Kidney epithelial cell (primary cell): ENCODE measurements at places on chromosomes 16 and 17. TPM values are rescaled to one million over a fixed set of nuclear protein-coding genes. Genes with fewer than 3 reads are reported as not detected.

GRCh38 chr17:27518545-27519521 is 62.6 kb downstream of the KSR1 start:
- no peak for DNase-seq

DNA sequence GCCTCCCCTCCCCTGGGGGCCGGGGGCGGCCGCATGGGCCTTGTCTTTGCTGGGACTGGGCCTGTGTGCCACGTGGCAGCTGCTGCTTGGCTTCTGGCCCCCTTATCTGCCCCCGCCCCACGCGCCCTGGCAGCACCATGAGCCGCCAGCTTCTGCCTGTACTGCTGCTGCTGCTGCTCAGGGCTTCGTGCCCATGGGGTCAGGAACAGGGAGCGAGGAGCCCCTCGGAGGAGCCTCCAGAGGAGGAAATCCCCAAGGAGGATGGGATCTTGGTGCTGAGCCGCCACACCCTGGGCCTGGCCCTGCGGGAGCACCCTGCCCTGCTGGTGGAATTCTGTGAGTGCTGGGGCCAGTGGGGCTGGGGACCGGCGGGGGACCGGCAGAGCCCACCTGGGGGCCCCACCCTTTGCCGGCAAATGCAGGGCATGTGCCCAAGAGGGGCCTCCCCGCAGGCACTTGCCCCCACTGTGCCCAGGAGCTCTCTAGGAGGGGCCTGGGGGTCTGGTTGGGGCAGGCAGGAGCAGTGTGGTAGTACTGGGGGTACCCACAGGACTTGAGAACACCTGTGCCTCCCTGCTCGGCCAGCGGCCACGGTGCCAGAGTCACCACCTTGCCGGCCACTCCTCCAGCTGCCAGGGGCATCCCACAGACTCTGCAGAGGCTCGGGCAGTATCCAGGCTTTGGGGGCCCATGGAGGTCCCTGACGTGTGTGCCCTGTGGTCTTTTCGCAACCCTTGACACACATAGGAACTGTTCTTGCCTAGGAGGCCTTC is at the start of gene PDIA2:
Gene PDIA2 (plus strand): TSS at position 132 of the 773 bp plus-strand sequence. CDS start 6 bp downstream, at position 138.
- DNase-seq = no peak

DNA sequence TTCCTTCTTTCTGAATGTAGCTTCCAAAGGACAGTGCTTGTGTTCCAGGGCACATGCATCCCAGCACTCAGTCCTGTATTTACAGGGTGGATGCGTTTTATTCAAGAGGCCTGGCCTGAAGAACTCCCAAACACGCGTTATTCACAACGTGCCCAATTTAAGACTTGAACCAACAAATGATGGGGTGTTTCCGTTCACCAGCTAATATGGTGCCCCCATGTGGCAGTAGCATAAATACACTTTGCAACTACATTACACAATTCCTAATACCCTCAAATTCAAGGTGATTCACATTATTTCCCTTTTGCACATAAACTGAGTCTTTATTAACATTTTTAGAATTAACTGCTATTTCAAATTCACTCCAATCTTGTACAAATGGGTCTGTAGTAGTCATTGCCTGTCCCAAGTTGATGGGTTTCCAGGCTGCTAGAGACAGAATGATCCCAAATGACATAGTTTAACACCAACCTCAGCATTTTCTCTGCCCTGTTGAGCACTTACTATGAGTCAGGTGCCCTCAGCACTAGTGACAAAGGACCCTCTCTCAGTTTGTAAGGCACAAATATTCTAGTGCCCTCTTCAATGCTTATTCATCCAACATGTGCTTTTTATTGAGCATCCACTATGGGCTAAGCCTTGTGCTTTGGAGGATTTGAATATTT is 26.9 kb downstream of the HSD17B2 start:
- DNase-seq = no peak

DNA sequence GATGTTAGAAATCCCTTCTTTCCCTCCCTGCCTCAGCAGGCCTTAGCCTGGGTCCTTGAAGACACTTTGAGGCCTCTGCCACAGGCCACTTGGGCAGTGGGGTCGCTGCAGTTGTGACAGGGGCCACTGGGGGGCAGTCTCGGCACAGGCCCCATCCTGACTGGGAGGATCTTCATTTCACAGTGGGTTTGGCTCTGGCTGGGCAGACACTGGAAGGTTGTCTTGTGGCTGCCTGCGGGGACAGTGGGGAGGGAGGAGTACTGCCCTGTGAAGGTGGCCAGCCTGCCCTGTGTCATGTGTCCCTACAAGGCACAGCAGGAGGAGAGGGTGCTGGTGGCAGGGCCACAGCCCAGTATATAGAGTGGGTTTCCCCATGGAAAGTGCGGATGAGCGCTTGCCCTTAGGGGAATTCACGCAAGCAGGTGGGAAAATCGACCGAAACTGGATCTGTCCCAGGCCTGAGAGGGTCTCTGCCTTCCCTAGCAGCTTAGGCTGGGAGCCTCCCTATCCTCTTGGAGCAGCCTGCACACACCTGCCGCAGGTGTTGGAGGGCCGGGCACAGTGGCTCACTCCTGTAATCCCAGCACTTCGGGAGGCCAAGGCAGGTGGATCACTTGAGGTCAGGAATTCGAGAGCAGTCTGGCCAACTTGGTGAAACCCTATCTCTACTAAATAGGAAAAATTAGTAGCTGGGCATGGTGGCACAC is 28.8 kb downstream of the GINS2 start:
- no peak for DNase-seq

Gene ST6GALNAC1
- not detected in 2 replicates for total RNA-seq

GRCh38 chr16:31033709-31034492 is 543 bp downstream of the STX4 start:
- no peak for DNase-seq

DNA sequence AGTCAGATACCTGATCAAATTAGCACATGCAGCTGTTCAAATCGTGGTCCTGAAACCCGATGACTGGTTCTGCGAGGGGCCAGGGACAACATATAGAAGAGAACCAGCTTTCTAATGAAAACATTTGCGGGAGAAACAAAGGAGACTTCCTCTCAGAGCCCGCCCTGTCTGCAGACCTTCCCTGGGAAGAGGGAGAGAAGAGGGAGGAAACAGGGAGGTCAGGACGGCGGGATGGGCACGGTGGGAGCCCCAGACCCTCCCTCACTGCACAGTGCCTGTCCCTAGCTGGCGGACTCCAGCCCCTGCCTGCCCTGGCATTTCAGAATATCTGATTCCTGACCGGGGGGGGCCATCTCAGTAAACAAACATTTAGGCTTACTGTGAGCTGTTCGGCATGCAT is 317.3 kb downstream of the FOXL1 start:
- no peak for DNase-seq

- DNase-seq = no peak
These were observed 112.9 kb downstream of the ABCC1 start for GRCh38 chr16:16062023-16062937.

GRCh38 chr17:62713086-62713881 is 85.8 kb downstream of the MRC2 start:
- DNase-seq = no peak

Gene SOX15
- 1.8 and 3.4 TPM in 2 replicates for total RNA-seq

- no peak for DNase-seq
These were observed 2.3 kb downstream of the LRRC3C start for GRCh38 chr17:39929646-39930407.

DNA sequence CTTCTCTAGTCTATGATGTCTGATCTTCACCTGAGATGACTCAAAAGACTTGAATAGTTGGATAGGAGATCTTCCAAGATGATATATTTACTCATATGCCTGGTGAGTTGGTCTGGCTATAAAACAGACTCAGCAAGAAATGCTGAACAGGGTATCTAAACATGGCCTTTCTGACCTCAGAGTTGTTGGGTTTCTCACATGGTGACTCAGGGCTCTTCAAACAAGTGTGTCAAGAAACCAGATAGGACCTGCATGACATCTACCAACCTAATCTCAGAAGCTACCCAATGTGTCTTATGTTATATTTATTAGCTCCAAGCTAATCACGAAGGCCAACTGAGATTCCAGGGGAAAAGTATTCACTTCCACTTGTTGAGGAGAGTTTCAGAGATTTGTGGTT is 1477.3 kb downstream of the CDH8 start:
- no peak for DNase-seq

GRCh38 chr16:49330562-49331201 is 42.9 kb upstream of the C16orf78 start:
- DNase-seq = no peak

Gene ANKS4B
- not detected in 2 replicates for total RNA-seq

DNA sequence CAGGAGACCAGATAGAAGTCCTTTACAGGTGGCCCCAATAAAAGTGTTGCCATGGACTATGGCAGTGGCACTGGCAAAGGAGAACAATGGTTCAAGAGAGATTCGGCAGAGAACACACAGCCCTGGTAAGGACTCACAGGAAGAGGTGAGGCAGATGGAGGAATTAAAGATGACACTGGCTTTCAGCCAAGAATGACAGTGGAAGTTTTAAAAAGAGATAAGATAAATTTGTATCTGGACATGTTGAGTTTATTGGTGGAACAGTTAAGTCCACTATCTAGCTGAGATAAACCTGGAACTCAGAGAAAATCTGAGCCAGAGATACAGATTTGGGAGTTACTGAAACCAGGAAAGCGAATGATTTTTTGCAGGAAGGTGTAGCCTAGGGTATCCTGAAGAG is 20.1 kb downstream of the CMC2 start:
- no peak for DNase-seq

Gene CD300H
- total RNA-seq = not detected in 2 replicates

Gene CCL1
- not detected in 2 replicates for total RNA-seq

DNA sequence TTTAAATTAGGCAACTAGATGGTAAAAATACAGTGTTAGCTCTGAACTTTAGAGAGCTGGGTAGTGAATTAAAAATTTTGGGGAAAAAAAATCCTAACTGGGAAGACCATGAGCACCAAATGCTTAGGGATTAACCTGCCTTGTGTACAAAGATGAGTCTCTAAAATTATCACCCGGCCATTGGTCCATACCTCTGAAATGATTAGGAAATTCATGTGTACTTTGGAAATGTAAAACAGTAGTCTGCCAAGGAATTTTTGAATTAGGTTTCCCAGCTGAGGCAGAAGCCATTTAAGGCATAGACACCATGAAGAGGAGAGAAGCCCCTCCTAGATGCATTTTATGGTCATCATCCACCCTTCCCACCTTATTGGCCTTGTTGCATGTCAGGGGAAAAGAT is 670.5 kb upstream of the SALL1 start:
- no peak for DNase-seq

DNA sequence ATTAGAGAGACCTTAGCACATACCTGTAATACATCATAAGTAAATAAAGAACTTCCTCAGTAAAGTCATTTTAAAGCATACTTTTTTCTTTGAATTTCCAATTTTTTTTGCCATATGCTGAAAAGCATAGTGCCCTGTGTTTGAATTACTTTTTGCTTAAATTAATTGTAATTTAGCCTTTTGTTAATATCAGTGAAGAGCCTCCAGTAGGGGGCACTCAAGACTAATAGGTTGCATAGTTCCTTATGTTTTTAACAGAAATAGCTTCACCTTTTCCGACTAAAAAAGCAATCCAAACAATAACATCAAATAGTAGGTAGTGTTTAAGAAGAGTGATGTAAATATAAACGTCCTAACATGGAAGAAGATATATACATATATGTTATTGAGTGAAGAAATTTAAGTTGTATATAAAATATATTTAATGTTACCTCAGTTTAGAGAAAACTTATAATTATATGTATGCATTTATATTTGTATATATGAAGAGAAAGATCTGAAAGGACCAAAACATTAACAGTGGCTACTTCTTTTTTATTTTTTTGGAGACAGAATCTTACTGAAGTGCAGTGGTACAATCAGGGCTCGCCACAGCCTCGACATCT is 18.6 kb downstream of the RAD51C start:
- DNase-seq = no peak

- DNase-seq = no peak
These were observed 28.3 kb upstream of the BHLHA9 start for GRCh38 chr17:1241929-1242328.

DNA sequence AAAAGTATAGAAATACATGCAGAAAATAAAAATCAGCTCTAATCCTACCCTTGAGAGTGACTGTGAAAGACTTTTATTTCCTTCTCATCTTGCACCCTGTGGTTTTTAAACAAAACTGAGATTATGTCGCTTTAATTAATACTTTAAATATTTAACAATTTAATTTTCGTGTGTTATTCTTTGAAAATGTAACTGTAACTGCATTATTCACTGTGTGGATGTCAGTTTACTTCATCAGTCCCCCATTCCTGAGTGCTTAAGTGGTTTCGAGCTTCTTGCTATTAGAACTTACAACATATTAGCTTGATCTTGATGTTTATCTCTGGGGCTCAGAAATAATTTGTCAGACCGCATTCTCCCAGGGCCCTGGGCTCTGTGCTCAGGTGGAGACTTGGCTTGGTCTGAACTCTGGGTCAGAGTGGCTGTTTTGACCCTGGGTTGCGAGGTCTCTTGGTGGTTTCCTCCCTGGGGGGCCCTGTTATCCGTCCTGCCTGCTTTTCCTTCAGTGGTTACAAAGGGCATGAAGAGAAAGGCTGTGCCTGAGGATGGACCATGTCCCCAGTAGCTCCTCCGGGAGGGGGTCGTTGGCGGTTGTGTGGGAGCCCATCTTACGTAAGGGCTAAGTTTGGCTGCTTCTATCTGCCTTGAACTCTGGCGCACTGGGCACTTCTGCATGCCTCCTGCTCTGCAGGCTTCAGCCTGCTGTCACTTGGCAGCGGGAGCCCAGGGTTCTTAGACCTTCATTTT is 25.7 kb downstream of the AKAP1 start:
- DNase-seq = no peak

DNA sequence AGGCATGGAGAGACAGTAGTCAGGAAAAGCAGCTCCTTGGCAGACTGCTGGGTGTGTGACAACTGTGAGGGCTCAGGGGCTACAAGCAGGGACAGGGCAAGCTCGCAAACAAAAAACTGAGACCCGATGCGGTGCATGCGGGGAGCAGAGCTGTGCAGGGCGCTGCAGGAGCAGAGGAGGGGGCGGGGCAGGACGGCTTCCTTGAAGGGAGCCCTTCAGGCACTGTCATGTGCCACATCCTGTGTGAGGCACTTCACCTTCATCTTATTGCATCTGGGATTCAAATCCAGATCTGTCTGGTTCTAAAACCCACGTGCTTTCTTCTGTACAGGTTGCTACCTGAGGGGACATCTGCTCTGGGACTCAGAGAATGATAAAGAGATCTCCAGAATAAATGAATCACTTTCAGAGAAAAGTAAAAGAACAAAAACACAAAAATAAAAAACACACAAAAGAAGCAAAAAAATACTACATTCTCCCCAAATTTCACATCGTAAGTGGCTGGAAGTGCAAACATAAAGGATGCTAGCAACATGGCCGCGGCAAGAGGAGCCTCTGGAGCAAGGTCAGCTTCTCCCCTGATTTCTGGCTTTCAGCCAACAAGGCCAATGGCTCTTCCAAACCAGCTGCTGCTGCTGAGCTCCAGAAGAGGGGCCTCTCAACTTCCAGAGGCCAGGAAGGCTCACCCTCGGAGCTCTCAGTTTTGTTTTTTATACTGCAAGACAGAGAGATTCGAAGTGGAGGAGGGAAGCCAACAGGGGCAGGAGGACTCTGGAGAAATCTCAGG is 14.2 kb downstream of the LYRM9 start:
- no peak for DNase-seq

Gene TM4SF5
- total RNA-seq = not detected in 2 replicates

DNA sequence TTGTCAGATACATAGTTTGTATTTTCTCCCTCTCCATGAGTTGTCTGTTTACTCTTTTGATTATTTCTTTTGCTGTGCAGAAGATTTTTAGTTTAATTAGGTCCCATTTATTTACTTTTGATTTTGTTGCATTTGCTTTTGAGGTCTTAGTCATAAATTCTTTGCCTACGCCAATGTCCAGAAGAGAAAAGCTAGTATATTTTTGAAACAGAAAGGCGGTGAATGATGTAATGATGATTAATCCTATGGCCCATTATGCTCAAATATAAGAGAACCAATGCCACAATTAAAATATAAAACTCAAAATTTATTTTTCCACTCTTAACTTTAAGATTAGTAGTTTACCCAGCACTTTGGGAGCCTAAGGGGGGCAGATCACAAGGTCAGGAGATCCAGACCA is 59.8 kb upstream of the SMIM36 start:
- no peak for DNase-seq
